Activated T-helper 1 cell treated with anti-CD3 and anti-CD28 coated beads, Interleukin-2, amount 50 U/mL, for 16 hours (primary cell): ENCODE measurements at places on chromosomes 16 and 17.

DNA sequence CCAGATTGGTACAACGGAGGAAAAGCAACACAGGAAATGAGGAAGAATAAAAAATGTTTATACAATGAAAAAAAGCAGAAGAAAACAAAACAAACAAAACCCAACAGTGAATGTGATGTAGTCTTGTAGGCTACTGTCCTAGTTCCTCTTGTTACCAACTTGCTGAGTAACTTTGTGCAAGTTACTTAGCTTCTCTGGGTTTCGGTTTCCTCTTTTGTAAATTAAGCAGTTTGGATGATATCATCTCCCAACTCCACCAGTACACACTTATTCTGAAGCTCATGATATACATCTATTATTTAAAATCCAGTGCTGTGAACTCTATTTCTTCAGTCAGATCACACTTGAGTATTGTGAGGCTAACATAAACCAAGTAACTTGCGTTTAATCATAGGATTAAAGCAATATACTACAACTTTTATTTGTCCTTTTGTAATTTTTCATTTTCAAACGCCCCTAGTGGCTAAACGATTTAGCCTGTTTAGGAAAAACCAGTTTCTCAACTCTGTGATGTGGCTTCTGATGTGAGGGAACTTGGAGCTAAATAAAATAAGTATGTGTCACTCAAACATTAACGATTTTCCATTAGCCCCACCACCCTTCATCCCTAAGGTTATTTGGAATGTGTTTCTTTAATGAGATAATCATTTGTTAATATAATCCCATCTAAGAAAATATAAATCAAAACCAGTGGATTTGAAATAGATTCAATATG is 1.4 kb upstream of the UNK start:
- DNase-seq: no peak

DNA sequence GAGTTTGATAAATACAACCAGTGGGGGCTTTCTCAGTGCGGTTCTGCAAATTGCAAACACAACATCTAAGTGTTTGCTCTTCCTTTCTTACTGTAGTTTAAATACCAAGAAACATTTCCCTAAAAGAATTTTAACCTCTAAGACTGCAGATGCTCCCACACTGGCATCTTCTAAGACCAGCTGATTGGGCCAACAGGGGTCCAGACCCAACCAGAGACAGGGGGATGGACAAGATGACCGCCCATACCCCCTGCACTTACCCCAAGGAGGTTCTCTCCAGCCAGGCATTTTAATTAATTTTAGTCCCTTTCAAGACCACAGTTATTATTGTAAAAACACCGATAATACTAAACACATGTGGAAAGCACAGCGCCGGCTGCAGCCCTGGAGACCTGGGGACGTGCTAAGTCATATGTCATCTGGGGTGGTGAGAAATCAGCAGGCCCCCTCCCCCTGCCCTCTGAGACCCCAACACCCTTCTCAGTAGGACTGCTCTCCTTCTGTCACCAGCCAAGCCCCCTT is 242.3 kb downstream of the SOX9 start:
- DNase-seq: no peak

GRCh38 chr17:65231662-65232335 is 94.6 kb downstream of the RGS9 start:
- no peak for DNase-seq

GRCh38 chr17:42132941-42133340 is 10.3 kb downstream of the HSPB9 start:
- no peak for DNase-seq

- no peak for DNase-seq
Measured at GRCh38 chr17:38762231-38762630, 9.7 kb downstream of the PSMB3 start.

DNA sequence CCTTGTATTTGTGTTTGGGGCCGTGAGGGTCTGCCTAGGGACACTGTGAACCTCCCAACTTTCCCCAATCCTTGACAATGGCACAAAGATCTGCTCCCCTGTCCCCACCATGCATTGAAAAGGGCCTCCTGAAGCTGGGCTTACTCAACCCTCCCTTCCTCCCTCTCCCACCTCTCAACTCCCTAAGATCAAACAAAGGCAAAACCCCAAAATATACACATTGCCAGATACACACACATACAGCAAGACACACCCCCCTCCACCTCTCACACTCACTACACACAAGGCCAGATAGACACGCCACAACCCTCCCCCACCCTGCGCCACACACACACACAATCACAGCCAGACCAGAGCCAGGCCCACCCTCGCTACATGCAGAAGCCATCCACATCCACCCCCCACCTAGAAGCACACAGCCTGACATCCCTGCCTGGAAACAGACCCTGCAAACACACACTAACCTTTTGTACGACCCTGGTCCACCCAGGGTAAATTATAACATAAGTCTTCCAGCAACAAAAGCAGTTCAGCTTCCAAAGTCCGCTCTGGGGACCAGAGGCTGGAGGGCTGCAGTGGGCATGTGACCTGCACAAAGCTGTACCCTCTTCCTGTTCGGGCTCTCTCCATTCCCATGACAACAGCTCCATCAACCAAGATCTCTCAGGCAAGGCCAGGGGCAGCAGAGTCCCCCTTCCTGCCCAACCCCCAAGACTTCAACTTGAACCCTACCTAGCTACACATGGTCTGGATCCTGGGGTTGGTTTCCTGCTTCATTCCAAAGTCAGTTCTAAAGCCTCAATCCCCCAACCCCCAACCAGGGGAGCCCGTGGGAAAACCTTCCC is 1.9 kb downstream of the PCGF2 start:
- DNase-seq: no peak
